Endothelial cell of umbilical vein (primary cell): ENCODE measurements at places on chromosomes 1 and 21. TPM values are rescaled to one million over a fixed set of nuclear protein-coding genes. Genes with fewer than 3 reads are reported as not detected.

Gene DEPDC1
- 26.0 and 30.4 TPM in 2 replicates for total RNA-seq

Gene PAX7
- not detected in 2 replicates for total RNA-seq

Gene DPH2
- total RNA-seq = 26.6 and 28.1 TPM in 2 replicates

GRCh38 chr1:145946477-145946986, 11.3 kb downstream of the LIX1L start:
- DNase-seq = no peak

GRCh38 chr1:175749075-175749474, 5.7 kb upstream of the TNR start:
- no peak for DNase-seq

DNA sequence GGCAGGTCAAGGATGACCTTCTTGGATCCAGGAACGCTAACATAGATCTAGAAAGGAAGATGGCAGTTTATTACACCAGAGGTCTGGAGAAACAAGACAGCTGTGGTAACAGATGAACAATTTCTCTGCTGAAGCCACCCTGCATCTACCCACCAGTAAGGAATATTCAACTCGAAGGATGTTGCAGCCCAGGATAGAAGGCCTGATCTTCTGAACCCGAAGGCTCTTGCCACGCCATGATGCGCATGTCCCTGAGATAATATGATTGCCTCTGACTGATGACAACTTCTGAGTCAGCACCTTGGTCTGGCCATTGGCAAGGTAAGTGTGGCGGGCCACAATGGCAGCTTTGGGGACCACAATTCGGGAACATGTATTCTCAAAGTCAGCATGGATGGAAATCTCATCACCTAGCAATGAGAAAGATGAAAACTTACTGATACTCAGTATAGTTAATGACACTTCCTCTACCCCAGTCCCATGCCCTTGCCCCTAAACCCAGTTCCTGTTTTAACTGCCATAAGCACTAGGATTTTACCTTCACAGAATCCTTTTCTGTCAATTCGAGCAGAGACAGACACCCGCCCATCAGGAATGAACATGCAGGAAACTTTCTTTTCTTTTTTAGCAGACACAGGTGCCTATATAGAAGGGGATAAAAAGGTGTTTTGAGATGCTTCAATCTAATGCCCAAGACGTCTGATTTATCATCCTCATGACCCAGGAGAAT, 1.8 kb downstream of the TXNIP start:
- no peak for DNase-seq

DNA sequence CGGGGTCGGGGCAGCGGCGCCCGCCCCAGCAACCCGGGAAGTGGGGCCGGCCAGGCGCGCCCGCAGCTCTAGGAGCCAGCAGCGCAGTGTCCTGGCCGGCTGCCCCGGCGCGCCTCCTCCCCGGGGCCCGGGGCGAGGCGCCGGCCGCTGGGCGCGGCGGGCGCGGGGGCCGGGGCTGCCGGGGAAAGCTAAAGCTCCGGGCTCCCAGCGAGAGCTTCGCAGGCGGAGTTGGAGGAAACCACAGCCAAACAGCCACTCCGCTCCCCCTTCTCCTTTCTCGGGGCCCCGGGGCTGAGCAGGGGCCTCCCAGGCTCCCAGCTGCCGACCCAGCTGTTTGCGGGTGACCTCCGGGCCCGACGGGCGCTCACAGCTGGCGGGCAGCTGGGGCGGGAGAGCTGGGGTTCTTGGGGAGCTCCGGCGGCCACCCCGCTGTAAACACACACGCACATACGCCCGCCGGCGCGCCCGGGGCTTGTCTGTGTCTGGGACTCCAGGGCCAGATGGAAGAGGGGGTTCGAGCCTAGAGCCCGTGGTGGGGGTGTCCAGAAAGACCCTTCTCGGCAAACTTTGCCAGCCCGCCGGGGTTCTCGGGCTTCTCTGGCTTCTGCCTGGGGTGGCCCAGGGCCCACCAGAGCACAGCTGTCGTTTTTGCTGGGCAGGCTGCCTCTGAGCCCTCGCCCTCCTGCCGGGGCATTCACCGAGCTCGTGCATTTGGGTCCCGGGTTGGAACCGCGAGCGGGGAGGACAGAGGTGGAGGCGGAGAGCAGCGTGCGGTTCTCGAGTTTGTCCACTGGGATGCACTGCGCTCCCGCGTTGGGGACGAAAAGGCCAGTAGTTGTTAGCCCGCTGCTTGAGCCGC, 1.5 kb downstream of the AJAP1 start:
- no peak for DNase-seq

GRCh38 chr1:180912801-180913565, at the start of gene KIAA1614:
TSS of gene KIAA1614 (plus strand) at chr1:180912897. CDS start at chr1:180913244, 347 bp downstream.
- no peak for DNase-seq

DNA sequence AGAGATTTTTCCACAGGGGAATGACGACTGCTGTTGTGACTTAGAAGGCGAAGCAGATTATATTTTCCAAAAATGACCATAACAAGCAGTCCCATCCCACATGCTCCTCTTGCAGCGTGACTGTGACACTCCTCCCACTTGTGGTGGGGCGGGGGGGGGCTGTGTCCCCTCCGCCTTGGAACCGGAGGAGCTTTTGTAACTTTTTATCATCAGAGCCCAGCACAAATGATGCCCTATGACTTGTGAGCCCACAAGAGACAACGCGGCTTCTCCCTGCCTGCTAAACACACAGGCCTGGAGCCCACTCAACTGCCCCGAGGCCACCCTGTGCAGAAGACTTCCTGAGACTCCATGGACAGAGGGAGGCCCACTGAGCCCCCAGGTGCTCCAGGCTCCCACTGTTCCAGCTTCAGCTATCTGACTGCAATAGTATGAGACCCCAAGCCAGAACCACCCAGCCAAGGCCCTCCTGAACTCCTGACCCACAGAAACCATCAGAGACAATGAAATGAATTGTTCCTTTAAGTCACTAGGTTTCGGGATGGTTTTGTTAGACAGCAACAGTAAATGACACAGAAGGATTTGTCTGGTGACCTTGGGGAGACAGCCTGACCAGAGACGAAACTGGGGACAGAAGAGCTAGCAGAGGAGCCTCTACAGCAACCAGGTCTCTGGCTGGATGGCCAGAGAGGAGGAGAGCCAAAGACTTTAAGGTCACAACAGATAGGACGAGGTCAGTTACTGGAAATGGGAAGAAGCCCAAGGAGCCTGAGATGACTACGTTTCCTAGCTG, 58.8 kb downstream of the CAPZB start:
- DNase-seq = no peak

- DNase-seq = no peak
Measured at GRCh38 chr1:222523852-222524251, 24.1 kb downstream of the HHIPL2 start.

DNA sequence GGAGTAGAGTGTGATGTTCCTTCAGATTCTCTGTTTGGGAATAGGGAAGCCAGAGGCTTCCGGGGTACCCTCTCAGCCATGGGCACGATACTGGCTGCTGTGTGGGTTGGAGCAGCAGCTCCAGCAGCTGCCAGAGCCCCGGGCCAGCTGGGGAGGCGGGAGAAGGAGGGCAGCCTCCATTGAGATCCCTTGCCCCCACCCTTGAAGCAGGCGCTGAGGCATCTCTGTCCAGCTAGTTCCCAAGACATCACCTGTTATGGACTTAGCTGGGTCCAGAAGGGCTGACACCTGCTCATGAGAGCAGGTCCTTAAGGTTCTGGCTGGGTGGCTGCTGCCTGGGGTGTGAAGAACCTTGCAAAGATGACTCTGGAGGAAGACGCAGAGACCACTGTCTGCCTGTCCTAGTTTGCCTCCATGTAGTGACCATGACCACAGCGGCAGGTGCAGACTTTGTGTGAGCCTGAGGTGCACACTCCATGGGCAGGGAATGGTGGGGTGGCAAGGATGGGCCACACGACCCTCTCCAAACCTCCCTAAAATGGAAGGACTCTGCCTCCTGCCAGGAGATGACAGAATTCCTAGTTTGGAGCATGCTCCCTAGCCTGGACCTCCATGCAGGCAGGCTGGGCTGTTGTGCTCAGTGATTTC, 222.6 kb upstream of the C1orf174 start:
- no peak for DNase-seq

DNA sequence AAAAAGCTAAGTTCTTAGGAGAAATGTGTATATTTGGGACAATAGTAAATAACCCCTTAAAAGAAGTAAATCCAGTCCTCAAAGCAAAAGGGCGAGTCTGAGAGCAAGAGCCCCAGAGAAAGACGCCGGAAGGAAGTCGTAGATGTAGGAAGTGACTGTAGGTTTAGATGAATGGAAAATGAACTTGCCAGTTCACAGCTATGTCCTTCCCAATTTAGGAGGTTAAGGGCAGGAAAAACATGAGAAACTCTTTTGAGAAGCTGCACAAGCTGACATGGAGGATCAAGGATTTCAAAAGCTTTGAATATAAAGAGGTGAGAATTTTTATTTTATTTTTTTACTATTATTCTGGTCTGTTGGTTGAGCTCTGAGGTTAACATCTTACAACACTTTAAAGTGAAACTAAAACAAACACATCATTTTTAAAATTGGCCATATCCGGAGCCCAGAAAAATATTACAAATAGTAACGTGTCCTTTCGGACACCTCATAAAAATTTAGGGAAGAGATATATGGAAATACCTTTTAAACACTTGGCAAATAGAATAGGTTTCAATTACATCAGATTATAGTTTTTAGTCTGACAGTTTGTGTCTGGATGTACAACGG, 1178.6 kb downstream of the MRPL39 start:
- no peak for DNase-seq
